Activated CD8-positive, alpha-beta memory T cell treated with anti-CD3 and anti-CD28 coated beads for 1 hour (primary cell): ENCODE measurements at places on chromosomes 5 and 9.

DNA sequence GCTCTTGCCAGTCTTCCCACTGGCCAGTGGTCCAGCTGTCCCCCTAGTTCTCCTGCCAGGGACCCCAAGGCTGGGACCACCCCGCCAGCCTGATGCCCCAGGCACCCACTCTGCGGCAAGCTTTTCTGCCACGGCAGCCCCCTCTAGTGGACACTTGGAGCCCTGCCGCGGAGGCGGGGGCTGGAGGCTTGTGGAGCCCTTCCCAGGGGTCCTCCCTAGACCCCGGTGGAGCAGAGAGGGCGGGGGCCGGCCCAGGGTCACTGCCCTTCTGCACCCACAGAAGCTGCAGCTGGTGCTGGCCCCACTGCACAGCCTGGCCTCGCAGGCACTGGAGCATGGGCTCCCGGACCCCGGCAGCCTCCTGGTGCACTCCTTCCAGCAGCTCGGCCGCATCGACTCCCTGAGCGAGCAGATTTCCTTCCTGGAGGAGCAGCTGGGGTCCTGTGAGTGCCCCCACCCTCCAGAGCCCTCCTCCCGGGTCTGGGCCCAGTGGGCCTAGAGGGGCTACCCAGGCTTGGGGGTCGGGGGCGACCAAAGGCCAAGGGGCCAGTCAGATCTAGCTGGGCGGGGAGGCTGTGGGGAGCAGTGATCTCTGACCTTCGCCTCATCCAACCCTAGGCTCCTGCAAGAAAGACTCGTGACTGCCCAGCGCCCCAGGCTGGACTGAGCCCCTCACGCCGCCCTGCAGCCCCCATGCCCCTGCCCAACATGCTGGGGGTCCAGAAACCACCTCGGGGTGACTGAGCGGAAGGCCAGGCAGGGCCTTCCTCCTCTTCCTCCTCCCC lies 9.1 kb downstream of the EGFL7 start:
- DNase-seq = peak; percentile 35

- DNase-seq = no peak
Observed at GRCh38 chr5:1815071-1815786, 14.0 kb downstream of the NDUFS6 start.

GRCh38 chr9:9917400-9917799 lies 695.4 kb downstream of the PTPRD start:
- no peak for DNase-seq

- no peak for DNase-seq
Observed at GRCh38 chr5:466661-467310, 23.8 kb downstream of the EXOC3 start.

GRCh38 chr5:76691467-76692273 lies 24.3 kb upstream of the F2R start:
- no peak for DNase-seq

- no peak for DNase-seq
Observed at GRCh38 chr5:174273325-174273724, 227.8 kb downstream of the NSG2 start.

- DNase-seq = no peak
Observed at GRCh38 chr5:136457390-136458013, 92.2 kb upstream of the TRPC7 start.

- no peak for DNase-seq
Observed at GRCh38 chr9:117679416-117679815, 24.8 kb upstream of the TLR4 start.

DNA sequence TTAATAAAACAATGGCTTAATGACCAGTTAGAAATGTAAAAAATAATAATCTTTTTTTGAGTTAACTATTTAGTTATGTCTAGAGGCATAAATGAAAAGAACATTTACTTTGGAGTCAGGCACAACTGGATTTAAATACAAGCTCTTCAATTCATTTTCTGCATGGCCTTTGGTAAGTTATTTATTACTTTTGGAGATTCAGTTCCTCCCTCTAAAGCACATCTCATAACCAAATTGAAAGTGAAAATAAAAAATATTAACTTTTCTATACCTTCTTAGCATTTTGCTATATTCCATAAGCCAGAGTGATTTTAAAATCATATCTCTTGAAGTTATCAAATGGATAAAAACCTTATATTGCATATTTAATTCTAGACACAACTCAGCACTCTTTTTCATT lies 434.9 kb upstream of the SMARCA2 start:
- no peak for DNase-seq

GRCh38 chr9:27423915-27424710 lies 100.0 kb upstream of the IFNK start:
- no peak for DNase-seq

GRCh38 chr5:151461312-151461711 lies 13.9 kb downstream of the SLC36A1 start:
- no peak for DNase-seq

- no peak for DNase-seq
Observed at GRCh38 chr9:38422555-38423260, 1.5 kb downstream of the IGFBPL1 start.

DNA sequence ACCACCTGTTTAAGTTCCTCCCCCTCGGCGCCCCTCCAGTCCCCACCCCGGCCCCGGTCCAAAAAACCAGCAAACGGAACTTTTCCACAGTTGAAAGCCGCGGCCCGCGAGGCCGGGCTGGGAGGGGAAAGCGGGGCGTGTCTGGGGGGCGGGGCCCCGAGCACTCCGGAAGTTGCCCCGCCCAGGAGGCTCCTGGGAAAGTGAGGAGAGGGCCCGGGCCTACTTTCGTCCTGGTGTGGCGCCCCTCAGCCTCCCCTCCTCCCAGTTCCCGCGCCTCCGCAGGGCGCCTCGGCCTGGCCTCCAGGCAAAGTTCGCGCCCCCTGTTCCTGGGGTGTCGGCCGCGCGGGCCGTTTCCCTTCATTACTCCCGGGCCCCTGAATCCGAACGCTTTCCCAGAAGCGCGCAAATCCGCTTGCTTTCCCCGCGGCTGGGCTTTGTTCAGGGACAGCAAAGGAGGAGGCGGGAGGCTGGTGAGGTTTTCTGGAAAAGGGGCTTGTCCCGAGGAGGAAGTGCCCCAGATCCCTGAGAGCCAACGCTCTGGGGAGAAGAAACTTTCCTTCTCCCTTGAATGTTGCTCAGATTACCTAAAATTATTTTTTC lies 4.5 kb upstream of the DMRT3 start:
- no peak for DNase-seq

DNA sequence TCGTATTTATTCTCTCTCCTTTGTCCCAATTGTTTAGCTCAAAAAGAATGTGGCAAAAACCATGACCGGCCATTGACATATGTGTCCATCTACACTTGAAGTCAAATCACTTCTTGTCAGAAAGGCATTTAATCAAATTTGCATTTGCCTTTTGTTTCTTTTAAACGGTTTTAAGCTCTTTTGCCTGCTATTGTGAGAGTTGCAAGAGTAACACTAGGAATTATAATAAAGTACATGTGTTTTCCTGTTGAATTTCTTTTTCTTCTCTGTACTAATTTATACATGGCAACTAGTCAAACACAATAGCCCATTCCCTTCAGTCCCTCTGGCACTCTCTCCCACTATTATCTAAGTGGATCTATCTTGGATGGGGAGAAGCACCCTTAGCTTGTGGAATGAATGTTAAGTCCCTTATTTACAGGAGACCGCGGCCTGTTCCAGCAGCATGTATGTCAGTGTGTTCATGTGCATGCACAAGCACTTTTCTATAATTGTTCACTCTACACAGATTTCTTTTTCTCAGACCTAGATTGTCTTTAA lies 3.2 kb downstream of the ADAMTSL1 start:
- DNase-seq = no peak

DNA sequence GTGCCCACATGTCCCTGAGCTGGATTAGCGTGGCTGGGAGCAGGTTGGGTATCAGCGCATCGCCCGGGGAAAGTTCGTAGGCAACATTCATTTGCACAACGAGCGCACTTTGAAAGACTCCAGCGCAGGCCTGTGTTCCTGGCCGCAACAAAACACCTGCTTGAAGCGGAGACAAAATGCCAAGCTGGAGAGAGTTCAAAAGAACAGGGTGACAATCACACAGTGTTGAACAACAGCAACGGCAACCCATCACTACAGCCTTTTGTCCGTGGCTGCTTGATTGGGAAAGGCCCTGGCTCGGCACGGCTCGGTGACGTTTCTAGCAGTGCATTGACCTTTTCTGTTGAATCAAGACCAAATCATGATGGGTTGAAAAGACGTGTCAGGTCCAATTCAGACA lies 336.3 kb downstream of the IRX1 start:
- no peak for DNase-seq

GRCh38 chr9:130112538-130113151 lies 58.9 kb downstream of the GPR107 start:
- no peak for DNase-seq

DNA sequence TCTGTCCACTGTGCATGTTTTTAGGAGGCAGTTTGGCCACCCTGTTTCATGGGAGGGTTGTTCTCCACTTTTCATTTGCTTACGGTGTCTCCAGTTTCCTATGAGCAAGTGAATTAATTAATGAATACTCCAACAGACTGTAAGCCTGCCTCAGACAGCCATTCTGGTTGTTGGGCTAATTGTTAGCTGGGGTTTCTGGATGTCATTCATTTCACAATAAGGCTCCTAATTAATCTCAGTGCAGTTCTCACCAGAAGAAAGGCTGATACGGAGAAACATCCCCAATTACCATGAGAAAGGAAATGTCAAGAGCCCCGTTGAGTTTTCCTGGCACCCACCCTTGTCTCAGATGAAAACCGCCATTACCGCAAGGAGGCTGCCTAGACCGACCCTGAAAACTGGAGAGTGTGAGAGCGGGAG lies 75.8 kb downstream of the MAP1B start:
- no peak for DNase-seq

- DNase-seq = no peak
Observed at GRCh38 chr5:31196309-31196708, 2.8 kb downstream of the CDH6 start.

DNA sequence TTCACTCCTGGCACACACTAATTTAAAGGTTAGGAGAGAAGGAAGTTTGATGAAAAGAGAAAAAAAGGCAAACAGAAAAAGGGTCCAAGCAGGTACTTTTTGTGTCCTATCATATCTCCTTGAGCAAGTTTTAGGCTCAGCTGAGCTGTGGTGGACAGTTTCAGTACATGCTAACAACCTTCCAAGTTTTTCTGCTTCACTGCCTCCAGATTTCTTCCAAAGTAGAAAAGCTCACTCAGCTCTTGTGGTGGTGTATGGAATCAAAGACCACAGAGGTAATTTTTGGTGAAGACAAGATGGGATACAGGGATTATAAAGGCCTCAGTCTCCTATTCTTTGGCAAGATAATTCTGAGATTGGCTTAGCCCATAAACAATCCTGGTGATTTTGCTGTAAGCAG lies 921.8 kb downstream of the NR2F1-AS1 start:
- no peak for DNase-seq

DNA sequence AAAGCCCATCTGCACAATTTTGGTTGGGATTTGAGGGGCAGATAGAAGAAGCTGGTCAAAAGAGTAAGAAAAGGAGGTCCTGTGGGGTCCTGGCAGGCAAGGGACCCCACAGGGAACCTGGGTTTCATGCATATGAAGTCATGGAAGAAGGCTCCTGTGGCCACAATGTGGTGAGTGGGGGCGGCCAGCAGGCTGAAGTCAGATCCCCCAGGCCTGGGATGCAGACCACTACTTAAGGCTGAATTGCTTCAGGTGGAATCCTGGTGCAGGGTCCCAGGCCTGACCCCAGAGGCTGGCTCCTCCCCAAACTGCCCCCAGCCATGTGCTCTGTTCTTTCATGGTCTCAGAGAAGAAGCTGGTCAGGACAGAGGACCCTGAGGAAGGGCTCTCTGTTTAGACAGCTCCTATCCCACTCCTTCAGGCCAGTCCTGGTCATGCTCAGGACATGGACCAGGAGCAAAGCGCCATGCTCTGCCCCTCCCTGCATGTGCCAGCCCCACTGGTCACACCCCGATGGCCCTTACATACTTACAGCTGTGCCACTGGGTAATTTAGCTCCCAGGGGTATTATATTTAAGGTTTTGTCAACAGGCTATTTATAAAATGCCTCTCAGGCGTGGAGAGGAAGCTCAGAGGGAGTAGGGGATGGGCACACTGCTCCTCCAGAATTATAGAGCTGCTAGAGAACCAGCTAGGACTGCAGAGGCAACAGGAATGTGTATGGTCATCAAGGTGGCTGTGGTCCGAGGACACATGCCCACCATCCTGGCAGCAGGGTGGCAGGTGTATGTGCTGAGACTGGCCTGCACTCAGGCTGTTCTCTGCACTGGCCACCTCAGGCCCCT lies 33.4 kb downstream of the C5orf15 start:
- no peak for DNase-seq

DNA sequence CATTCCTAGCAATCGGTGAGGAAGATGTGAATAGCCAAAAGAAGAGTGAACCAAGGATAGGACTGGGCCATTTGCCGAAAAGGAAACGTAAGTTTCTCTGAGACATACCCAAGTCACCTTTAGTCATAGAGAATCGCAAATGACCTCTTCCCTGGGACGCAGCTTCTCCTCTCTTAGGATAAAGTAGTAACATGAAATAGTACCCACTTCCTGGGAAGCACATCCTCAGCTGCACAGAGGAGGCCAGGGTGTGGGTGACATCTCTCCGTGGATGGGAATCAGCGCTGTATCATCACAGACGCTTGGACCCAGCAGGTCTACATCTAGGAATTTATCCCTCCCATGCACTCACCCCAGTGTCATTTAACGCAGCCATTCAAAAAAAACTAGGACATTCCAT lies 120.9 kb upstream of the PHYKPL start:
- no peak for DNase-seq

GRCh38 chr5:100791391-100791790 lies 111.7 kb downstream of the ST8SIA4 start:
- DNase-seq = no peak

- no peak for DNase-seq
Observed at GRCh38 chr9:106438928-106439327, 424.0 kb upstream of the ZNF462 start.

- no peak for DNase-seq
Observed at GRCh38 chr9:97511655-97512427, 10.4 kb downstream of the TMOD1 start.

DNA sequence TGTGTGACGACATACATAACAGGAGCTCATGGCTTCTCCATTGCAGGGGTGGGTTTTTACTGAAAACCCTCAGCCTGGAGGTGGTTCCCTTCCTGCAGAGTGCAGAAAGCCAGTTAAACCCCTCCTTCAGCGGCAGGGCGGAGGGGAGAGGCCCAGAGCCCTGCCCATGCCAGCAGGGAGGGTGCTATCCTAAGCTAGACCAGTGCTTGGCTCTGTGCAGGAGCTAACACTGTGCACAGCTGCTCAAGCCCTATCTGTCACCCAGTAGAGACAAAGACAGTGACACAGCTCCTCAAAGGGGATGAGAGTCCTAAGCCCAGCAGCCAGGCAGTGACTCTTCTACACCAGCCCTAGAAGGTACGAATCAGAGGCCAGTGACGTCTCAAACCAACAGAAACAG lies 70.0 kb upstream of the ZSWIM6 start:
- no peak for DNase-seq

GRCh38 chr9:7946458-7946857 lies 146.9 kb upstream of the DMAC1 start:
- DNase-seq = no peak

- no peak for DNase-seq
Observed at GRCh38 chr5:145072889-145073288, 762.3 kb downstream of the PRELID2 start.
